ENCODE measurements at places on chromosomes 2 and 18. TPM values are rescaled to one million over a fixed set of nuclear protein-coding genes. Genes with fewer than 3 reads are reported as not detected.

- no peak for DNase-seq
Observed at GRCh38 chr2:149219856-149220255, 110.5 kb upstream of the LYPD6 start.

- no peak for DNase-seq
Observed at GRCh38 chr2:74505448-74506246, 1.8 kb downstream of the PCGF1 start.

DNA sequence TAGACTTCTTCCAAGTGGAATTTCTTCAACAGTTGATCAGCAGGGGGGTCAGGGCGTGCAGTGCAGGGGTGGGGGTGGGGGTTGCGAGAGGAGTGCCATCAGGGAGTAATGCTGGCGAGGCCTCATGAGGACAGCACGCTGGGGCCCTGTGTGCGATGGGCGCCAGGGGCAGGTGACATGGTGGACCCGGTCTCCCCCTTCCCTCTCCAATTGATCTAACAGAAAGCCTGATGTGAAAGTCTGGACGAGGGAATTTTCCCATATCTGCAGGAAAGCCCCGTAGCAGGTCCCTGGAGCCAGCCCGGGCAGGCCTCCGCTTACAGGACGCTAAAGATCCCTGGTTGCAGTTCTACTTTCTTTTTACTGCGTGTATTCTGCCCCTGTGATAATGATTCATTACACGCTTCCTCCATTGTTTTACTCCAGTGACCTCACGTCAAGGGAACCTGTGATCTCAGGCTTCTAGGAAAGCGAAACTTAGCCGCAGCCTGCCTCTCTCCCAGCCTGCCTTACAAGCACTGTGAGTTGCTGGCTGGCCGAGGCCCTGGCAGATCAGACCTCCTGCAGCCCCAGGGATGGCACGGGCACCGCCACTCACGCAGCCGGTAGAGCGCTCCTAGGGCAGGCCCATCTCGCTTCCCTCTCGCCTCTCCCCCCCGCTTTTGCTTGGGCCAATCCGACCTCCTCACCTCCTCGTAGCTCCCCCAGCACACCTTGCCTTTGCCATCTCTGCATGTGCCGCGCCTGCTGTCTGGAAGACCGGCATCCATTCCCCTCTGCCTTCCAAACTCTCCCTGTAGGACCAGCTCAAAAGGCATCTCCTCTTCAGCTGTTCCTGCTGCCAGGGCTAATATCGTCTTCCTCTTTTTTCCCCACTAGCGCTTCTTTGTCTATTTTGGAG is 19.2 kb downstream of the NEURL3 start:
- no peak for DNase-seq

DNA sequence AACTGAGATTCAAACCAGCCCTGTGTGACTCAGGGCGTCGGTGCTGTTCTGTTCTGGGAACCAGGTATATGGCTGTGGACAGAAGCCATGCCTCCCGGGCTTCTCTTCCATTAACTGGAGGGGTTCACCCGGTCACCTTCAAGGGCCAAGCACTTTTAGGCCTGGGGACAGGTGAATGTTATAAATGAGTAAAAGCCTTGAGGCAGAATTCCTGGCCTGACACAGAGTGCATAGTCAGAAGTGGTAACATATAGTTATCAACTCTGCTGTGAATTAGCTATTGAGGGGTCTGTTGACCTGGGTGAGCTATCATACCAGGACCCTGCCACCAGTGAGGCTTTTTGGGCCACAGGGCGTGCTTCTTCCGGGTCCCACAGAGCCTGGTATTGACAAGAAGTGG is 2.7 kb downstream of the FHOD3 start:
- no peak for DNase-seq

AOX1 gene
- total RNA-seq = 2.8 TPM

DNA sequence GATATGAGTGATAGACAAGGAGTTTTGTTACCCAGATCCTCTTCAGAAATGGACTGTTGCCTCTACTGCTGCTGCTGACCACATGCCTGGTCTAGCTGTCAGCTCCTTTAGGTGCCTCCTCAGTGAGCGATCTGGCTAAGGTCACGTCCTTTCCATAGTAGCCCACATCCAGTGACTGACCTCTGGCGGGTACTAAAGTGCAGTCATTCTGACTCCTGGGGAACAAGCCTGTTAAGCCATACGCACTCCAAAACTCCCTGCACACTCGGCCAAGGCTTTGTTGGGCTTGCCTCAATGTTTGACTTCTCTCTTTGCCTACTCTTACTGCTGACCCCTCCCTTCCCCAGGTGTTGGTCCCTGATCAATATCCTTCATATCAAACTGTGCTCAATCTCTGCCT is 685.2 kb downstream of the IRS1 start:
- no peak for DNase-seq

- no peak for DNase-seq
Observed at GRCh38 chr2:17101596-17101995, 416.6 kb downstream of the RAD51AP2 start.

All from neural crest cell (in vitro differentiated cells).